ENCODE measurements at places on chromosomes 2 and 18.
A peak's percentile ranks its signal among the peaks of the same experiment; 100 is the strongest.

DNA sequence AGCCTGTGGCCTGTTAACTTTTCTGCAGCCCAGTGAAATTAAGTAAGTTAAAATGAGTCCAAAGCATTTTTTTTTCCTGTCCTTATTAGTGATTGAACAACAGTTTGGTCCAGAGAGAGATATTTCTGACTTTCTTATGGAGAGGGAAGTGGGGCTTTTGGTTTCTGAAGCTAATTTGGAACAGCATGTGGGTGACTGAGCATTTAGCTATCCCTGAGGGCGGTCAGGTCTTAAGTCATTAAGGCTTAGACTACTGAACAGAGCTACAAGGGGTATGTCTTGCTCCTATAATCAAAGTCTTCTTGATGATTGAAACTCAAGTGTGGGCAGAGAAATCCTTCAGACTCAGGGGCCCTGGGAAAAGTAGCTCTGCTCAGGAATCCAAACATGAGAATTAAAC is 14.0 kb downstream of the ARHGAP25 start:
- DNase-seq, result no peak

- DNase-seq, result no peak
Measured at GRCh38 chr2:223314811-223315210, 262.8 kb downstream of the KCNE4 start.

- DNase-seq, result no peak
Measured at GRCh38 chr2:209473930-209474419, 50.1 kb downstream of the MAP2 start.

GRCh38 chr2:109422758-109423500 is 190.8 kb downstream of the SEPTIN10 start:
- DNase-seq, result no peak

DNA sequence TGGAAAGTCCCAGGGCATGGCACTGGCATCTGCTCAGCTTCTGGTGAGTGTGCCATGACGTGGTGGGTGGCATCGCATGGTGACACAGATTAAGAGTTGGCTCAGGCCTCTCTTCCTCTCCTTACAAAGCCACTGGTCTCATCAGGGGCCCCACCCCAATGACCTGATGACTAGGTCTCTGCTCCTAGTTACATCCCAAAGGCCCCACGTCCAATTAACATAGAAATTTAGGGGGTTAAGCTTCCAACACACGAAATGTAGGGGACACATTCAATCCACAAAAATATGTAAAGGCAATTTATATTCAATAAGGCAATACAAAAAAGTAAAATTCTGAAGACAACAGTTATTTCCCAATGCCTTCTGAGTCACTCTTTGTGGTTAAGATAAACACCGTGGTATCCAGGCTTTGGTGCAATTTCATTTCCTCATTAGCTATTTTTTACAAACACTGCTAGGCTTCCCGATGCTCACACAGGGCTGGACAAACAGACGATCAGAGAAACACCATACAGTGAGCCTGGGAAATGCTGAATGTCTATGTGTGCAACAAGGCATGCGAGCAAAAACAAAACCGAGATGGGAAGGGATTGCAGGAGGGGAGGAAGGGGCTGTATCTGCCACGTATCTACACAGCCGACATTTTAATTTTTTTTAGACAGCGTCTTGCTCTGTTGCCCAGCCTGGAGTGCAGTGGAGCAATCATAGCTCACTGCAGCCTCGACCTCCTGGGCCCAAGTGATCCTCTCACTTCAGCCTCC is 67.2 kb downstream of the MBP start:
- peak; percentile 60 for DNase-seq

- no peak for DNase-seq
Measured at GRCh38 chr2:177400337-177400923, 7.9 kb downstream of the AGPS start.

DNA sequence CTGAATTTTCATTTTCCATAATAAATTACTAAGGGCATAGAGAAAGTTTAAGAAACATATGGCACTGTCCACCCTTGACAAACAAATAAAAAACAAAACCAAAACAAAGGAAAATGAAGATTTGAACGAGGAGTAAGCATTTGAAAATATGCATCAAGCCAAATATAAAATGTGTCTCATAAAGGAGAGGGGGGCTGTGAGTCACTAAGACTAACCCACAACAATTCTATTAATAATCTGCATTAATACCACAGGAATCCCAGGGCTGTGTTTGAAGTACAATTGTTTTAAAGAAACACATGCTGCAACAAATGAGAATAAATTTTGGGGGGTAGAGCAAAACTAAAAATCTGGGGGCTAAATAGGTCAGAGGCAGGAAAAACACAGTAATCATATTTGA is 53.8 kb upstream of the STK17B start:
- no peak for DNase-seq

GRCh38 chr2:194566907-194567660 is 1089.9 kb upstream of the SLC39A10 start:
- no peak for DNase-seq

- DNase-seq, result no peak
Measured at GRCh38 chr2:160871953-160872352, 288.3 kb upstream of the TANK start.

- DNase-seq, result no peak
Measured at GRCh38 chr2:187520121-187520624, 34.1 kb downstream of the TFPI start.

DNA sequence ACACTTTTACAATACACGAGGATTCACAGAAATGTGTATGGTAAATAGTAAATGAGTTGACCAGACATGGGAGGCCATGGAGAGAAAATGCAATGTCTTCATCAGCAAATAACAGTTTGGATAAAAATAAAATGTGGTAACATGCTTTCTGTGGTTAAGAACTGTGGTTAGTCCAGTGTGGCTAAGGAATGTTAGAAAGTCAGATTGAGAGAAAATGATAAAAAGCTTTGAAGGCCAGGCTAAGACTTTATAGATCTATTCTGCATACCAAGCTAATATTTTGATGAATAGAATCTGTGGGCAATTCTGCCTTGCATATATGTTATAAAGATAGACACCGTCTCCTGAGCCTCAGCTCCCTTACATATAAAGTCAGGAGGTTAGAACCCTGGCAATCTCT is 215.9 kb downstream of the SOX11 start:
- DNase-seq, result no peak

DNA sequence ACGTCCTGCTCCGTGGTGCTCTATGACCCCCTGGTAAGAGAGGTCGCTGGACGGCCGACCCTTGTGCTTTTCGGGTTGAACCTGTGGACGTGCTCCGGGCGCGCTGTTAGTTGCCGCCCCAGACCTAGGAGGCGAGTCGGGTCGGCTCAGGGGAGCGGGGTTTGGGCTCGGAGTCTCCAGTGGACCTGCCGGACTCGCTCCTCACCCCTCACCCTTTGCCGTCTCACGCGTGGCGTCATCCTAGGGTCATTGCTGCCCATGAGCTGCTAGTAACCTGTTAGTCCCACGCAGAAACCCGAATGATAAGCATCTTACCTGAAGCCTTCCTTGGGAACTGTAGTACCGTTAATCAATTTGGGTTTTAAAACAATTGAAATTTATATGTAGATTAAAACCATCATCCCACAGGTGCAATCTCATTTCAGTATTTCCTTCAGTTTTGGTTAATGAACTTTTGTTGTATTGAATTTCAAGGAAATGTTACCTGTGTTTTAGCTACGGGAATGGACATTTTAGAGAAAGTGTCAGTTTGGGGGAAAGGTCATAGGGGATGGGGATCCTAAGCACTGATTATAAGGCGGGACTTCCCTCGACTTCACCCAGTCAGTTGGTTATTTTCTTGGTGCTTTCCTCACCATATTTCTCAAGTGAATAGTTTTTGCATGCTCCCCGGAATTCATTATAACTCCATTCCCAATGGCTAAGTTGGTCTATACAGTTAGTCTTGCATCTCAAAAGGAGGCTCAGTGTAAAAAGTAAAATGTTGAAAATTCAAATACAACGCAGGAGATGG is 536 bp downstream of the ELP2 start:
- DNase-seq, result no peak

DNA sequence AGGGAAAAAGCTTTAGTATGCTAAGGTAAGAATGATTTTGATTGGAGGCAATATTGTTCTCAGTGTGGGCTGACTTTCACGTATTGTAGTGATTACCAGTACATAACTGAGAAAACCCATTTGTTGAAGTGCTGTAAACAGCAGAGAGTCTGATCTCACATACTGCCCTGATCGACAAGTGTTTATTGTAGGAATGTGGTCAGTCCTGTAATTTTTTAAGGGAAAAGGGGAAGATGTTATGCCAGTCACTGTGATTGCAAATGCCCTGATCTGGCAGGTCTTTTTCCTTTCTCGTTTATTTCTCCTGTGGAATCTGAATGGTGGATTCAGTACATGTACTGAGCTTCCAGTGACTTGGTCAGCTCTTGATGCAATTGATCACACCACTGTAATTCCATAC is 11.5 kb downstream of the SPATS2L start:
- DNase-seq, result no peak

Measured in hematopoietic multipotent progenitor cell treated with erythropoietin and hydrocortisone succinate and interleukin-3 and kit ligand, for 17 days (in vitro differentiated cells).